NCI-H187 (cell line): ENCODE measurements at places on chromosomes 7 and 10.

- no peak for DNase-seq
Observed at GRCh38 chr7:48295296-48295971, 124.2 kb downstream of the ABCA13 start.

DNA sequence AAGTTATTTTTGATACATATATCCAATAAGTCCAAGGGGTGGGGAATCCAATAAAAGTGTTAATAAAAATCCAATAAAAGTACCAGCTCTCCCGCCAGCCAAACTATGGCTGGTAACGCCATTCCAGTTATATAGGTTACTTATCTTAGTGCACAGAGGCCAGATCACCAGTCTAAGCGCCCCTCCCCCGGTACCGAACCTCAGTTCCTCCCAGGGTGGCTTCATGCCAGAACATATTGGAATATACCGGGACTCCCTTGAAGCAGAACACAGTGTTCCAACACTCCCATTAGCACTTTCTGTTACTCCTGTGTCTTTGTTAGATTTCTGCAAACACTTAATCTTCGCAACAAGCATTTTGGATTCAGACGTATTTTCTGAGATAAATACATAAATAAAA lies 7.5 kb downstream of the FBH1 start:
- DNase-seq = no peak

- no peak for DNase-seq
Observed at GRCh38 chr7:22765609-22766008, 38.6 kb downstream of the IL6 start.

DNA sequence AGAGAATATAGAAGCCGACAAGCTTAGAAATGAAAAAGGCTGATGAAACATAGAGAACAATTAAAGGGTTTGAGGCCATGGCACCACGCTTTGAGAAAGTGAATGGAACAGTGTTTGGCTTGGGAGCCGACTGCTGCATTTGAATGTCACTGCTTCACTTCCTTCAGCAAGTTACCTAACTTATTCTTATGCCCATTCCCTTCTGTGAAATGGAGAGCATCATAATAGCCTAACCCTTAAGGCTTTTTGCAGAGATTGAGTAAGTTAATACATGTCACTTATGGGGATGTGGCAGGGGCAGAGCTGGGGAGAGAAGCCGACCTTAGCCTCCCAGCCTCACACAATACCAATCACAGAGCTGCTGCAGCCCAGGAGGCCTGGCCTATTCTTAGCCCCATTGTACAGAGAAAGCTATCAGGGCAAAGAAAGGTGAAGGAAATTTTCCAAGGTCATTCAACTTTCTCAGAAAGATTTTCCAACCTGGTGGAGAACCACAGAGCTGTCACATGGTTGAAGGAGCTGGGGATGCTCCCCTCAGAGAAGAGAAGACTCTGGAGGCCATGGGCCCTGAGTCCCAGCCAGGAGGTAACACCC lies 186.0 kb upstream of the GDF10 start:
- no peak for DNase-seq

DNA sequence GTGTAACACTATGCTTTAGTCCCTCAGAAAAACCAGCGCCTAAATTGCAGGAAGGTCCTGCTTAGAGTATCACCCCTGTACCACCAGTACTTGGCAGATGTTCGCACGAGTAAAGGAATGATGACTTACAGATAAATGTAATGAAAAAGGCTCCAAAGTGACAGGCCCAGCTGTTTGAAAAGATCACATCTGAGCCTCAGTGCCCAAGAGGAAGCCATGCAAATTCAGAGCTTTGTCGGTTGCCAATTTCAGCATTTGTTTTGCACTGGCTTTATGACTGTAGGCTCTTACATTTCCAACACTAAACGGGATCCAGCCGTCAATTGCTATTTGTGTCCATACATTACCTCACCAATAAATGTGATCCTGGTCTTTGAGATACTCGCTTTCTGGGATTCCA lies 60.6 kb upstream of the GAD2 start:
- no peak for DNase-seq

- DNase-seq = no peak
Observed at GRCh38 chr10:119762035-119762434, 36.2 kb downstream of the INPP5F start.

GRCh38 chr10:69359594-69359993 lies 57.1 kb downstream of the TACR2 start:
- DNase-seq = no peak

GRCh38 chr7:105157278-105157677 lies 143.3 kb downstream of the KMT2E start:
- no peak for DNase-seq

DNA sequence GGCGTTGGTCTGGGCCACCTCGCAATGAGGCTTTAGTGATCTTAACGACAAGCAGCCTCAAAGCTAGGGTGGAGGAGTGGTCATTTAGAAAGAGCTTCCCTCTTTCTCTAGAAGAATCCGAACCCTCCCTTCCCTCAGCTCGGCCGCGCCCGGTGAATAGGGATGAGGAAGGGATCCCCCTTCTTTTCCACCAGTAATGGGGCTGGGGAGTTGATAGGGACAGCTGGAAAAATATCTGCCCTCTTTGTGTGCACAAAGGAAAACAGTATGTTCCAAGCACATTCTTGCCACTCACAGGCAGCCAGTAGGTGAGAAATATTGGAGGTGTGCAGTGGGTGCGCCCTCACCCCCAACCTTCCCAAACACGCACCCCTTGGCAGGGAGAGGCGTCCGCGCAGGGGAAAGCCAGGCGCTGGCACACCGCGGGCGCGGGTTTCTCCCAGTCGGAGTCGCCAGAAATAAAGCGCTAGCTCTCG lies 6.5 kb downstream of the DLX5 start:
- DNase-seq = no peak

- no peak for DNase-seq
Observed at GRCh38 chr7:32224276-32224675, 154.1 kb upstream of the PDE1C start.

DNA sequence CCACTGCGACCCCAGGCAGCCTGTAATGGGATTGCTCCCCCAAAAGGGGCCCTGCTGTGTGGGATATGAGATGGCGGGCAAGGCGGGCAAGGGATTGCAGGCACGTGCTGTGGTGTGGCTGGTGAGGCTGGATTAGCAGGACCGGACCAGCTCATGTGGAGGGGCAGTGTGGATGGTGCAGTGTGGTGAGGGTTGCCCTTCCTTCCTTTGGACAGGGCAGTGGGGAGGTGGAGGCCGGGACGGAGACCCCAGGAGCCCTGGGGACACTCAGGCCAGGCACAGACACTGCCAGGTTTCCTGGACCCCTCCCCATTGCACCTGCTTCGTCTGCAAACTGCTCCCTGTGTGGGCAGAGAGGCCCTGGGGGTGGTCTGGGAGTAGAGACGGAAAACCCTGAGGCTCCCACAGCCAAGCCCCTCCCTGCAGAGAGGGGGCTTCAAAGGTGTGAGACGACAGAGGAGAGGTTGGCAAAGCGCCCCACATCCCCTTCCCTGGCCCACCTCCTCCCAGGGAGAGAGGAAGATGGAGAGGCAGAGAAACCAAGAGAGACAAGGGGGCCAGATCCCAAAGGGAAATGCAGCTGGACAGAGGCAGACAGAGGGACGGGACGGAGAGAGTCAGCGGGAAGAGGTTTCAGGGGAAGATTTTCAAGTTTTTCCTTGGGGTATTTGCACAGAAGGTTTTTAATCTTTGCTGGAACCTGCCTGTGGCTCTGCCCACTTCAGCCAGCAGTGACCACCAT lies 89.2 kb downstream of the MICALL2 start:
- DNase-seq = no peak

- no peak for DNase-seq
Observed at GRCh38 chr10:78518224-78518623, 484.6 kb downstream of the RPS24 start.

DNA sequence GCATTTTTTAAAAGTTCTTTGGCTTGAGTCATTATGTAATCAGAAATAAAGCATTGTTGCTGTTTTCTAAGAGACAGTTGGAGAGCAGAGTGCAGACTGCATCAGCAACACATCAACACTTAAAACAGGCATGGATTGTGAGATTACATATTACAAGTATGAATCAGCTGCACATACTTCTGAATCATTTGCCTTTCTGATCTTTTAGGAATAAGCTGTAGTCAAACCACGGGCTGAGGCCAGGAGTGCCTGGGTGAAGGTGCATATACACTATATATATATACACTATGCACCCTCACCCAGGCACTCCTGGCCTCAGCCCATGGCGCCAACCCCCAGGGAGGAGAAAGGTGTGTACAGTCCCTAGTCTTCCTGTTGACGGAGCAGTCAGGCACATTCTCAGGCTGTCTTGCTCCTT lies 52.4 kb upstream of the DLX6 start:
- DNase-seq = no peak
